Activated CD4-positive, alpha-beta T cell treated with anti-CD3 and anti-CD28 coated beads, Interleukin-2, amount 10 ng/mL, durations not matched to agents 7 days and 5 days (primary cell): ENCODE measurements at places on chromosomes 7 and 10.

DNA sequence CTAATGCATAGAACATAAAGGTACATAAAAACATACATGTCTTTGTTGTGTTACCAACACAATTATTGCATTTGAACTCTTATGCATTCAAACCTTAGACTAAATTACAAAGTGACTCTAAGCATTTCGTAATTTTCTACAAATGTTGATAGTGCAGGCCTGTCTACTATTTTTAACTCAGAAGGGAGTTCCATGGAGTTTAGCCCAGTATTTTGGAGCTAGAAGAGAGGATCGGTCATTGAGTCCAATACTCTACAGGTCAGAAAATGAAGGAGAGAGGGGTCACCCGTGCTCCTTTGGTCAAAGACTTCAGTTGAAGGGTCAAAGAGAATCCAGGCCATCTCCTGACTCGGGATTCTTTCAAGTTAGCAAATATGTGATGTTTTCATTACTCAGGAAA, 55.3 kb upstream of the SRRM3 start:
- DNase-seq = no peak

GRCh38 chr7:14389181-14389591, 399.7 kb upstream of the ETV1 start:
- DNase-seq = no peak

- DNase-seq = no peak
Measured at GRCh38 chr7:74292757-74293576, 3.8 kb downstream of the CLIP2 start.

- no peak for DNase-seq
Measured at GRCh38 chr7:154559454-154559853, 443.5 kb downstream of the PAXIP1 start.

GRCh38 chr10:104614245-104614831, 26.8 kb upstream of the SORCS3 start:
- peak; percentile 39 for DNase-seq

DNA sequence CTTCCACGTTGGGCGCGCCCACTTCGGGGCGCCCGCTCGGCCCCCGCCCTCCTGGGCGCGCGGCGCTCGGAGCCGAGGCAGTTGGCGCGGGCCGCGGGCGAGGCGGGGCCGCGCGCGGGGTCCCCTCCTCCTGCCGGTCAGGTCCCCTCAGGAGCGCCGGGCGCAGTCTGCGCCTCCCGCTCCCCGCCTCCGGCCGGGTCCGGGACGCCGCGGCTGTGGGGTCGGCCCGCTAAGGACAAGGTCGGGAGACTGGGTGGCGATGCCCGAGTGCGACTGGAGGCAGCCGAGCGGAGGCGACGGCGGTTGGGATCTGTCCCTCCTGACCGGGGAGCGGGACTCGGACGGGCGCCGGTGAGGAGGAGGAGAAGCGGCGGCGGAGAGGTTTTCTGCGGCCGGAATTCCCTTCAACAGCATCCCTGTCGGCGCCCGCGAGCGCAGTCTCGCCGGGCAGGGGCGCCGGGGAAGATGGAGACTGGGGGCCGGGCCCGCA, at the start of gene ATRNL1:
Gene ATRNL1, plus strand, starts transcription at position 80 of the 490 bp plus-strand sequence. Its CDS starts 386 bp downstream, at position 466.
- no peak for DNase-seq

- peak; percentile 57 for DNase-seq
Measured at GRCh38 chr10:26430641-26431163, 7.4 kb upstream of the APBB1IP start.

DNA sequence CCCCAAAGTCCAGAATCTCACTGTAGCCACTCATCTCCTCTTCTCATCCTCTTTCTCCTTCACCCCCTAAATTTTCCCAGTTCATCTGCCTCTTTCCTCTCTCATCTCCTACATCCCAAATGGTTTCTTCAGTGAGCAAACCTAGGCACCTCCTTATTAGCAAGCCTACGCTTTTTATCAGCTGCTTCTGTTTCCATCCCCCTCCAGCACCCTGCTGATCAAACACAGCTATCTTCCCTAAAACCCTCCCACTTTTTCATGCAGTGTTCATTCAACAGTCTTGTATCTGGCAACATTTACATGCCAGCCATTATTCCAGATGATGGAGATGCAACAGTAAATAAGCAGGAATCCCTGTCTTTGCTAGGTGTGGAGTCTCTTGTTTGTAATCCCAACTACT, 3.3 kb upstream of the ABRAXAS2 start:
- no peak for DNase-seq

DNA sequence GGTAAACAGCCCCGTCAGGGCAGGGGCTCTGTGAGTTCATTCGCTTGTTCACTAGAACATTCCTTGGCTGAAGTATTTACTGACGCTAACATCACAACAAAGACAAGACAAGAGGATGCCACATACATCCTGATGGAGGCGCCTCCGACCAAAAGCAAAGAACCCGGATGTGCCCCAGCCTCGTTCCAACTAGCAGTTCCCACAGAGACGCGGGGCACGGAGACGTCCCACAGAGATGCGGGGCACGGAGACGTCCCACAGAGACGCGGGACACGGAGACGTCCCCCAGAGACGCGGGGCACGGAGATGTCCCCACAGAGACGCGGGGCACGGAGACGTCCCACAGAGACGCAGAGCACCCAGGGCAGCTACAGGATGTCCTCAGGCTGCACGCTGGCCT, 35.4 kb upstream of the CFAP46 start:
- DNase-seq = no peak

- DNase-seq = no peak
Measured at GRCh38 chr10:73644767-73645166, 3.5 kb upstream of the MYOZ1 start.

DNA sequence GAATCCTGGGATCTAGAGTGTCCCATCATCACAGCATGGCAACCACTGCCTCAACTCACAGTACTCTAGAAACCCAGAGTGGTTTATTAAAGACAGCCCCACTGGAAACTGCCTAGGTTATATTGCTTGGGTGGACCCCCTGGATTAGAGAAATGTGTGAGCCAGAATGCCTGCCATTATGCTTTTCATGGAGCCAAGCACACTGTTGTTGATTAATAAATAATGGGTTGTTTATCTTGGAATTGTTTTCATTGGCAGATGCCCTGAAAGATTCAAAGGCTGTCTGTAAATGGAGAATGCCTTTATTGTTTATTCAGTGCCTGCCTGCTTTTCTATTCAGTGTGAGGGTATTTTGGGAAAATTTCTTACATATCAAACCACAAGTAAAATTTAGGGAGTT, 52.1 kb downstream of the GNAI1 start:
- no peak for DNase-seq

GRCh38 chr7:46207931-46208634, 287.0 kb upstream of the IGFBP3 start:
- no peak for DNase-seq

DNA sequence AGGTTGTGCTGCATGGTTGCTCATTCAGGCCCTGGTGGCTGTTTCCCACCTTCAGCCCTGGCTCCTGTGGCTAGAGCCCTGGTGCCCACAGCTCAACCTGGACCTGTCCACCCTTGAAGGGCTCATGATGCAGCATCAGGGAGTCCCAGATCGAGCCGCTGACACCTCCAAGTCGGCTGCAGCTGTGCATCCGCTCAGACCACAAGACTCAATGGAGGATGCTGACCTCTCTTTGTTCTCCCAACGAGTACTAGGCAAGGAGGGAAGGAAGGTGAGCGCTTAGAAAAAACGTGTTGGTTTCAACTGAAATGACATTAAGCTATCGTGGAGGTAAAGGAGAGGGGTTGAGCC, 9.5 kb upstream of the C10orf95 start:
- no peak for DNase-seq

DNA sequence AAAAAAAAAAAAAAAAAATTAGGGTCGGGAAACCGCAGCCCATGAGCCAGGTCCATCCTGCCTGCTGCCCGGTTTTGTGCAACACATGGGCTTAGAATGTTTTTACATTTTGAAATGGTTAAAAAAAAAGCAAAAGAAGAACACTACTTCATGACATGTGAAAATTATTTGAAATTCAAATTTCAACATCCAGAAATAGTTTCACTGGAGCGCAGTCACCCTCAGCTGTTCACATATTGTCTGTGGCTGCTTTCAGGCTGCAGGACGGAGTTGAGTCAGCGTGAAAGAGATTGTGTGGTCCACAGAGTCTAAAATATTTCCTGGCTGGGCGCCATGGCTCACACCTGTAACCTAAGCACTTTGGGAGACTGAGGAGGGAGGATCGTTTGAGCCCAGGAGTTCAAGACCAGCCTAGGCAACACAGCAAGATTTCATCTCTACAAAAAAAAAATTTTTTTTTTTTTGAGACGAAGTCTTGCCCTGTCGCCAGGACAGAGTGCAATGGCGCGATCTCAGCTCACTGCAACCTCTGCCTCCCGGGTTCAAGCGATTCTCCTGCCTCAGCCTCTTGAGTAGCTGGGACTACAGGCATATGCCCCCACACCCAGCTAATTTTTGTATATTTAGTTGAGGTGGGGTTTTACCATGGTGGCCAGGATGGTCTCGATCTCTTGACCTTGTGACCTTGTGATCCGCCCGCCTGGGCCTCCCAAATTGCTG, 63.9 kb upstream of the ECHDC3 start:
- DNase-seq = no peak

- peak; percentile 55 for DNase-seq
Measured at GRCh38 chr7:98168181-98168903, 42.9 kb upstream of the BHLHA15 start.

DNA sequence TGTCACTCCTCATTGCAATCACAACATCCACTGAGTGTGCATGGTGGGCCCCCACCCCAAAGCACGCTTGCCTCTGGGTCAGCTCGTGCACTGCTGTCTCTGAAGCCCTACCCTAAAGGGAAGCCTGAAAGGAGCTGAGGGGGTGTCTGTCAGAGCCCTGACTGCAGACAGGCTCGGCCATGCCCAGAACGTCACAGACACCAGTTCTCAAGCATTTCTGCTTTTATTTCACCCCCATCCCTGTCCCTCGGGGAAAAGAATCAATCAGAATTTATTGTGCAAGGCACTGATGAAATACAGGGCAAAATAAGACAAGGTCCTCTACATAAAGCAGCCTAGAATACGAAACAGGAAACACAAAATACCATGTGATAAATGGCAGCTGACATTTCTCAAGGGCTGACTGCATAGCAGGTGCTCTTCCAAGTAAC, 231.8 kb downstream of the WDR37 start:
- no peak for DNase-seq

- no peak for DNase-seq
Measured at GRCh38 chr10:66180021-66180420, 745.8 kb upstream of the LRRTM3 start.

DNA sequence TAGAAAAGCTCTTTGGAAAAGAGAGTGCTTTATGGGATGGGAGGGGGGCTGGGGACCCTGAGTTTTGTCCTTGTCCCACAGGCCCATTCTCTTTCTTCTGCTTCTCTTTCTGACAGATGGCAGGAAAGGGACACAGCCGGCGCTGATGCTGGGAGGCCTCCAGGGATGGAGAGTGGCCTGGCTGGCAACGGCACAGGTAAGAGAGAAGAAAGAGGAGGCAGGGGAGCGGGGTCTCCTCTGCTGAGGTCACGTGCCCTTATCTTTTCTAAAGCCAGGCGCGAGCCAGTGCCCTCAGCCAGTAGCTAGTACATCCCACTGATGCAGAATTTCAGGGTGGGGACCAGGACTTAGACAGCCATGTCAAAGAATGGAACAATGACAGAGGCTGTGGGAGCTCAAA, 9.2 kb downstream of the ZNF775 start:
- DNase-seq = no peak

GRCh38 chr10:112137154-112137987, 46.2 kb downstream of the GPAM start:
- DNase-seq = peak; percentile 71

- no peak for DNase-seq
Measured at GRCh38 chr7:102253066-102253972, 33.3 kb upstream of the SH2B2 start.
